ENCODE measurements at places on chromosomes 1 and 21. TPM values are rescaled to one million over a fixed set of nuclear protein-coding genes. Genes with fewer than 3 reads are reported as not detected.
A peak's percentile ranks its signal among the peaks of the same experiment; 100 is the strongest.

Gene CYP4B1
- total RNA-seq, result not detected

GRCh38 chr1:9782897-9783296, 40.9 kb downstream of the CLSTN1 start:
- no peak for DNase-seq

- DNase-seq, result peak; percentile 34
Observed at GRCh38 chr1:109239409-109240068, 9.8 kb upstream of the CELSR2 start.

Gene ADCY10
- total RNA-seq, result 0.09 TPM

DNA sequence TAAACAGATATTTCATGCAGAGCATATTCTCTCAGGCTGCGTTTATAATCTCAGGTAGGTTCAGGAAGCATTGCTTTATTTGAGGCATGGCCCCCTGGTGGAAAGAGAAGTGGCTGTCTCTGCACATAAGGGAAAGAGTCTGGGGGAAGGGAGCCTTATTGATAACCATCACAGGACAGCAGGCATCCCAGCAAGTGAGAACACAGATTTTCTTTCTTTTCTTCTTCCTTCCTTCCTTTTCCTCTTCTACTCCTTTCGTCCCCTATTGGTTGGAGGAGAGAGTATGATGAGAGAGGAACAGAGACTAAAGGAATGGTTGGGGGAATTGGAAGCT, 21.9 kb downstream of the TSNAX start:
- DNase-seq, result no peak

GRCh38 chr1:231217056-231217455, 24.0 kb upstream of the GNPAT start:
- no peak for DNase-seq

DNA sequence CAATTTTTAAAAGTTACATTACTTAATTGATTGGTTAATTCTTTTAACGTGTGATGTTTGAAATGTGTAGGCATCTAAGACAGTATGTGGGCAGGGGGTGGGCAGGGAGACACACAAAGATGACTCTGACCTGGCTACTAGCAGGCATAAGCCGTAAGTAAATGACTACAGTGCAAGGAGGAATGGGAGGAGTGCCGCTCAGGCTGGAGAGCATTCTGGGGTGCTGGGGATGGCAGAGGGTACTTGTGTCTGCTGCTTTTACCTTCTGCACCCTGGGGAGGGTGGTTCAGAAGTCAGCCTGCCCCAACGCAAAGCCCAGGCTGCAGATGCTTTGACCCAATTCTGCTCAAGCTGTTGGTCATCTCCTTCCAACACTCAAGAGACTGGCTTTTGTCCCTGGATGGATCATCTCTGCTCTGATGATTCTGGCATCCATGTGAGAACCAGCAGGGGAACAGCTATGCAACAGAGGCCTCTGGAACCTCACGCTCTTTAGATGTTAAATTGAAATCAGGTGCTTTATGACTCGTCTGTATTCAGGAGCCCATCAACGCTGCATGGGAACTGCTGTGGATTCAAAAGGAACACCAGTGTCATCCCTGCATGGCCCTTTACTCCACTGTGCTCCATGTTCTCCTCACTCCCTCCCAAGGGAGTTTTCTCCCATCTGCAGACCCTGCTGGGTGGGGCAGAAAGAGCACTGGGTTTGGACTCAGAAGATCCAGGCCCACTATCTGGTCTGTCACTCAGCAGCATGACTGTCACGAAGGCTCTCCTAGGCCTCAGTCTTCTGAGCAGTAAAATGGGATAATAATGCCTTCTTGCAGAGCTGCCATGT, 78.8 kb downstream of the FAM78B start:
- DNase-seq, result no peak

Gene GPR89B
- total RNA-seq, result 14.5 TPM

- DNase-seq, result no peak
Observed at GRCh38 chr1:75640137-75640536, 29.2 kb upstream of the SLC44A5 start.

DNA sequence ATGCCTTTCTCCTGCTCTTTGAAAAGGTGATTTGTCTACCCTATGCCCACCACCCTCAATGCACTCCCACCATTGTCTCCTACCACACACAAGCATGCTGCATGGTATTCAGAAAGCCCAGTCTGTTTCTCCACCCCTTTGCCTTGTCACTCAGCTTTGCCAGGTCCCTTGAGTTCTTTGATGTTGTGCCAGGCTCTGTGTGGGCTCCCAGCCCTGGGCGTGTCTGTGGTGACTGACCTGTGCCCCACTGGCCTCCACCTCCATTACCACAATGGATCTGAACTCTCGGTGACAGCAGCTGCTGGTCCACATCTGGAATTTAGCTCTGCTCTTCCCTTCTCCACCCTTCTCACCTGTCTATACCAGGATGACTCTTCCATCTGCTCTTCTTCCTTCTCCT, 34.9 kb downstream of the ATP2B4 start:
- DNase-seq, result no peak

DNA sequence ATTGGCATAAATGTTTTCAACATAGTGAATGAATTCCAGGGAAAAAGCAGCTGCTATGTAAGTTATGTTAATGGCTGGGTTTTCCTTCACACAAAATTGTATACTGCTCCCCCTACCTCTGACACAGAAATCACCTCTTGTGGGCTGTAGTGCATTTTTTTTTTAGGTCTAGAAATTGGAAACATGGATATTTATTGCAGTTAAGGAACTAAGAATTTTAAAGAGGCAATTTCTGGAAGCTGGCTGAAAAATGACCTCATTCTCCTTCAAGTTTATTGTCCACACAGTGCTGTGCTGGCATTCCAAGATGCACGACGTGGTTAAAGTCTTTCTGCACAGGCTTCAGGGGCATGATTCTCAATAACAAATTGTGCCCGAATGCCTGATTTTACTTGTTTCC, 1424.2 kb downstream of the MRPL39 start:
- no peak for DNase-seq
